Activated naive CD8-positive, alpha-beta T cell treated with anti-CD3 and anti-CD28 coated beads, Interleukin-2, amount 10 ng/mL, durations not matched to agents 7 days and 5 days (primary cell): ENCODE measurements at places on chromosomes 1 and 21. TPM values are rescaled to one million over a fixed set of nuclear protein-coding genes. Genes with fewer than 3 reads are reported as not detected.

Gene CSF3R
- total RNA-seq = 0.37 TPM

Gene TNFRSF25
- 137 TPM for total RNA-seq

- H3K27me3 ChIP-seq = no peaks in the 10 kb centered on the region
- peaks cover 16% of the 10 kb centered on the region for H3K4me1 ChIP-seq
- no peak overlapping the region for H3K27ac ChIP-seq
- no peak overlapping the region for H3K4me3 ChIP-seq
These were observed 92.8 kb downstream of the CD247 start for GRCh38 chr1:167425482-167425881.

Gene RNF186
- not detected for total RNA-seq

DNA sequence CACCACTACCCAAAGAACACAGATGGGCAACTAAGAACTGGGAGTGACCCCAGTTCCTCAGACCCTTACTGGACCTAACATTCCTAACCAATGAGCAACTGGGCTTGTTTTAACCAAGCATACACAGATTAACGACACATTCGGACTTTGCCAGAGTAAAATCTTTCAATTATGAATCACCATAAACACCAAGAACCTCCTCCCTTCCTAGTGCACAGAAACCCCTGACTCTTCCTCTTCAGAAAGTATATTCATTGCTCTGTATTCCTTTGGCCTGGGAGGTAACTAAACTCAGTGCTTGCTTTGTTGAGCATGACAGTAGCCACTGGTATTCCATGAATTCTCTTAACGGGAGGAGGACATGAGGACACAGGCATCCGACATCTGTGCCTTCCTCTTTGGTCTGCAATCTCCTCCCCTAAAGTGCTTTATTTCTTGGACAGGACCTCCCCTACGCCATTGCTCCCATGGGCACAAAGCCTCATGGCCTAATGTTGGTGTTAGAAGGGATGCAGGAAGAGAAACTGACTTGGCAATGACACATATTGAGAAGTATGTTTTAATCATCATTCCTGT is 42.7 kb downstream of the SEC16B start:
- H3K27ac ChIP-seq = no peak overlapping the region
- no peaks in the 10 kb centered on the region for H3K27me3 ChIP-seq
- H3K4me3 ChIP-seq = no peak overlapping the region
- no peaks in the 10 kb centered on the region for H3K36me3 ChIP-seq
- H3K4me1 ChIP-seq = no peaks in the 10 kb centered on the region
- no peak for DNase-seq
